HCT116 (cell line): ENCODE measurements at places on chromosomes 1 and 21. TPM values are rescaled to one million over a fixed set of nuclear protein-coding genes. Genes with fewer than 3 reads are reported as not detected.

DNA sequence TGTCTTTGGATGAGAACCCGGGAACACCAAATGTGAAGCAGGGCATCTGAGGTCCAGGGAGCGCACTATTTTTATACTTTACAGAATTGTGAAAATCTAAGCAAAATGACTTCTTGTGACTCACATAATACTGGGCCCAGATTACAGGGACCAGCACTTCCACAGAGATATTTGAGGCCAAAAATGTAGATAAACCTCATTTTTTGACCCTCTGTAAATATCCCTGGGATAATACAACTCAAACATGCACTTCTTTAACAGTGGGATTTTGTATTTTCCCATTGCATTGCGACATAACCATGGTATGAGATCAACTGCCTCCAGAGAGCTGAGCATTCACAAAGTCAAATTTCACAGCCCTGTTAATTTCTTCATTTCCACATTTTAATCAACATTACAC is 289.4 kb upstream of the ADGRL4 start:
- no peak for DNase-seq

GRCh38 chr21:33898586-33898985 is 17.0 kb downstream of the ATP5PO start:
- DNase-seq, result no peak

DNA sequence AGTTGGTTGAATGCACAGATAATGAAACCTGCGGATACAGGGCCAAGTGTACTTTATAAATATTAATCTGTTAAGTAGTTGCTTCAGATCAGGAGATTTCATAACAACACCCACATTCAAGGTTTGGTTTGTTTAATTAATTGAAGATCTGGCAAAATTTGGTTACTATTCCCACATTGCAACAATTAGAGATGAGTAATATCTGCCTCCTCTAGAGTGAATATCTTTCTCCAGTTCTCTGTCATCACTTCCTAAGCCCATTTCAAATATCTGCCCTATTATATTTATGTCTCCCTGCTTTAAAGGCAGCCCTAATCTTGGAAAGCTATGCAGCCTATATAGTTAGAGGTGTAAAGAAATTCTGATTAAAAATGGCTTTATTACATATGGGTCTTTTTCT is 61.4 kb downstream of the PPP2R5A start:
- DNase-seq, result no peak

DNA sequence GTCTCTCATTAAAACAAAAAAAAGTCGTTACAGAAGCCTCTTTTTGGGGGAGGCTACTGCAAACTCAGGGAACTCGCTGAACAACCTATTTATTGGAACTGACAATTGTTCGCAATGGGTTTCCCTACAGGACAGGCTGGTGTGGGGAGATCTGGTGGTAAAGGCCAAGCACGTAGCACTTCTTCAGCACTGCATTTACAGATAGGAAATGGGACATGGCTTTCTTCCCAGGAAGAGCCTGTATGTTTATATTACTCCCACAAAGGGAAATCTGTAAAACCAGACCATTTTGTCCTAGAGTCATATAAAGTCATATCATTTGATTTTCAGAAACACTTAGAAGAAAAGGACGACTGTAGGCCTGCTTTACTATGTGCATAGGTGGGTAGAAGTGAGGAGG is 38.8 kb upstream of the TBX15 start:
- no peak for DNase-seq

DNA sequence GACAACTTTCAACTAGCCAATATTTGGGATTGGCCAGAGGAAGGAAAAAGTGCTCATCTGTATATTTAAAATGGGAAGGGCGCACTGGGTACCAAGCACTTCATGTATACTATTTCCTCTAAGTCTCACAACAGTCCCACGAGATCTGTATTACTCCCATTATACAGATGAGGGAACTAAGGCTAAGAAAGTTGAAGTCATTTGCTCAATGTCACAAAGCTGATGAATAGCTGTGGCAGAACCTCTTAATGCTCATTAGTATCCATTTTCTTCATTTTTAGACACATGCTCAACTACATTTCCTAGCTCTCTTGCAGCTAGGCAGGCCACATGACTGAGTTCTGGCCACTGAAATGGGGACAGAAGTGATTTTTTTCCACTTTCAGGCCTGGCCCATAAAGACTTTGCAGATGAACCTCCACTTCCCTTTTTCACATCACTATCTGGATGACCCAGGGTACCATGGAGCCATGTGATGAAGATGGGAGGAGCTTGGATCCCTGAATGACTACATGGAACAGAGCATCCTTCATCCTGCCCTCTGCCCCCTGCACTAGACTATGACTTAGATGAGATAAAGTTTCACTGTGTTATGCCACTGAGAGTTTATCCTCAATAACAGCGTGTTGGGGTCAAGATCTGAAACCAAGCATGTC is 31.8 kb downstream of the ATF3 start:
- no peak for DNase-seq

- no peak for DNase-seq
Measured at GRCh38 chr21:20030390-20030789, 967.8 kb upstream of the NCAM2 start.

Gene TENT5C
- 1.4 TPM for total RNA-seq
